ENCODE measurements at places on chromosomes 3 and 15. TPM values are rescaled to one million over a fixed set of nuclear protein-coding genes. Genes with fewer than 3 reads are reported as not detected.
A peak's percentile ranks its signal among the peaks of the same experiment; 100 is the strongest.

- no peak for DNase-seq
Observed at GRCh38 chr15:27619204-27619603, 479.9 kb downstream of the OCA2 start.

DNA sequence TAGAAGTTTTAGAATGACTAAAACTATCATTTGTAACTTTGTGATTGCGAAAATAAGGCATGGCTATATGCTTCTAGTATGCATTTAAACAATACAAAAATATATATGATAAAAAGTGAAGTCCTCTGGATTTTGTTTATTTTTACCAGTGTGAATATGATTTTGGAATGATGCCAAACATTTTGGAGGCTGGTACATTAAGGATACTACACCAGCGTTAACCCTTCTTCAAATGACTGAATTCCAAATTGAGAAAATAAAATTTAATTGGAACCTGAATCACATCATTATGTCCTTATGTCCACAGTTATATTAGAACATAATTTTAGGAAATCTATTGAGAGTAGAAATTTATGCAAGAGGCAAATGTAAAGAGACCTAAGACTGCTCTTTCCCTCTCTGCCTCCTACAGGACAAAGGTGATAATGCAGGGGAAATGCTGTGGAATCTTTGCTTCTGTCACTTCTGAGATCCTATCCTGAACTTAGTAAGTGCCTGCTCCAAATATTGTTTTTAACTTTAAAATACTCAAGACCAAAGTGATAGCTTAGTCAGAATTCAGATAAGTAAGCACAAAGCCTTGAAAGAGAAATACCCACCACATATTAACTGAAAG is 121.1 kb upstream of the NANOGP8 start:
- peak; percentile 7 for DNase-seq

- DNase-seq, result peak; percentile 86
Observed at GRCh38 chr3:53180305-53181023, 19.5 kb downstream of the PRKCD start.

Gene NPAP1
- total RNA-seq, result not detected

Gene CASR
- not detected for total RNA-seq

Gene AGBL1
- total RNA-seq, result not detected

Gene KNG1
- total RNA-seq, result not detected

Data from OCI-LY7 (cell line).